Activated T-cell treated with anti-CD3 and anti-CD28 coated beads, Interleukin-2, amount 50 U/mL, for 72 hours (primary cell): ENCODE measurements at places on chromosomes 3 and 15. TPM values are rescaled to one million over a fixed set of nuclear protein-coding genes. Genes with fewer than 3 reads are reported as not detected.

Gene TNIK
- total RNA-seq: 43.2 TPM

DNA sequence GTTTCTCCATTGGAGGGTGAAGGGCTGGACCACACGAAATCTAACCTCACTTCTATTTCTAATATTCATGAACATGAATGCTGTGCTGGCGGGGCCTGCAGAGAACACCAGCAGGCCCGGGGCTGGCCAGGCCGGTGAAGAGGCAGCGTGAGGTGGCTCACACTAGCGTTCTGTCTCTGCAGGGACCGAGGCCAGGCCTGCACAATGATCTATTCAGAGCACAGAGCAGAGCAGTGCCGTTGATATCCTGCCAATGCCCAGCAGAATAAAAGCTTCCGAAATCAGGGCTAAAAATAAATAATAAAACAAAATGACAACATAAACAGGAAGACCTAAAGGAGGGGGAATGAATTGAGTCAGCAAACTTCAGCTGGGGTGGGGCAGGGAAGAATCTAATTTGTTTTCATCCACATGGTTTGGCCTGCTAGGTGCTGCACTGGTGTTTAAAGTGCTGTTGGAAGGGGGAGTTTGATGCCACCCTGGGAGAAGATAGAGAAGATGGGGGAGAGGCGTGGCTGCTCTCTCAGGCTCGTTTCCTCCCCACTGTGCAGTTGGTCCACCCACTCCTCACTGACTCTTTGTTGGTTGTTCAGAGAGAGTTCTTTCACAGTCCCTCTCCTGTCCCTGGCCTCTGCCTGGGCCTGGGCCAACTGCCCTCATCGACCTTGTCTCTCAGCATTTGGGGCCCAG, 837.1 kb downstream of the AGBL1 start:
- DNase-seq: no peak

Gene CKMT1A
- total RNA-seq: 1.0 TPM

DNA sequence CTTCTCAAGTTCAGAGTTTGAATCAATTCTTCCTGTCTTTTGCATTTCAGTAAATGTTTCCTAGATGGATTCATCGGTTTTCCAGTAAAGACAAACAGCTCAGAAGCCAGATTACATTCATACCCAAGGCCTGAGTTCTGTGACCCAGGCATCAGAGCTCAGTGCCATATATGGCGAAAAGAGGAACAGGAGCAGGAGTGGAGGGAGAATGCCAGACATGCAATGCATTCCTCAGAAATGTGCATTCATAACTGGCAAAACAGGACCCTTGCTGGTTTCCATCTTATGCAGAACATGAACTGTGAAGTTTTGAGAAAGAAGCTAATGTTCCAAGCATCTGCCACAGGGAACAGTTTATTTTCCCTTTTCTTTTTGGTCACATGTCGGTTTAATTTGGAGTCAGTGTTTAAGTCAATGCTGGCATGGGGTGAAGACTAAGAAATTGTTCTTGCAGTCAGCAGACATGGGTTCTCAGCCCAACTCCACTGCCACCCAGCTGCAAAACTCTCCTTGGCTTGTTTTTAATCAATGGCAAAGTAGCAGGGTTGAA, 116.5 kb downstream of the LPP start:
- DNase-seq: no peak

DNA sequence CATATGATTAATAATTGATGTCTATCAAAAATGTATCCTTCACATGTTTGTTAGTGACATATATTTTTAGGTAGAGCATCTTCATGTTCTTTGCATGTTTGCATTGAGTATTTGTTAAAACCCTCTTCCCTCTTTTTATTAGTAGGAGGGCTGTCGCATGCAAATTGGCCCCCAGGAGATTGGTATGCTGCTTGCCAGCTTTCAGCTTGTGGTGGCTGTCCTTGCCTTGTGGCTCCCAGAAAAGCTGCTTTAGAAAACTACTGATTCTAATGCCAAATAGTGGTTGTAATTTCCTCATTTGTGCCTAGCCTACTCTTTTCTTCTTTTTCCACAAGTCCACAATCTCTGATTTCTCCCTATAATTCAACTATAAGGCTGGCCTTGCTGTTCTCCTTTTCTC, 886.8 kb downstream of the VGLL3 start:
- no peak for DNase-seq

DNA sequence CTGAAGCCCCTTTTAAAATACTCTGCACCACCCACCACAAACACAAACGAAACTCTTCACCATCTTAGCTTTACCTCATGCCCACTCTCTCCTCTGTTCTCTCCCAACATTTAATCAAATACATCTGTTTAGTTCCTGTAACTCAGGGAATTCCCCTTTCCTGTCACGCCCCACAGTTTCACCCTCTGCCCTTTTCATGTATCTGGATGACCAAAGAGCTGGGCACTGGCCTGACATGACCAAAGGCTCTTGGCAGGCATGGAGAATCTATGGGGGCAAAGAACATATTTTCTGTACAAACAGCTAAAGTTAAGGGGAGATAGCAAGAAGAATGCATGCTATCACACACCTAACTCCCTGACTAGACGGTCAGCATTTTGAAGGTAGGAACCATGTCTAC, 270.0 kb downstream of the TBL1XR1 start:
- DNase-seq: no peak

Gene GPR149
- total RNA-seq: not detected

Gene SLC7A14
- total RNA-seq: not detected

DNA sequence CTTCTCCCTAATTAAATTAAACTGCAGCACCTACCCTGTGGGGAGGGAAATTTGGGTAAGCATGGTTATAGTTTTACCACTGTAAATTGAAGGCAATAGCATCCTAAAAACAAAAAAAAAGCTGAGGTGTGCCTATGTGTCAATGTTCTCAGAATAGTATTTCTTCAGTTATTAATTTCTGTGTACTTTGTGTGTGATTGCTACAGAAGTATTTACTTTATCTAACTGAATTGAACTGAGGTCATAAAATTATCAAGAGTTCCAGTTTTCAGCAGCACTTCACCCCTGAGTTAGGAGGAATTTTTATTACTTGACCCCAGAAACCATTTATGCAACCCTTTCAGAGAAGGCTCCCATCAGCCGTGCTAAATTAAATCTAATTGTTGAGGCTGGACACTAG, 333.6 kb upstream of the ALCAM start:
- DNase-seq: no peak

GRCh38 chr15:87269566-87269965, 987.0 kb downstream of the NTRK3 start:
- no peak for DNase-seq

DNA sequence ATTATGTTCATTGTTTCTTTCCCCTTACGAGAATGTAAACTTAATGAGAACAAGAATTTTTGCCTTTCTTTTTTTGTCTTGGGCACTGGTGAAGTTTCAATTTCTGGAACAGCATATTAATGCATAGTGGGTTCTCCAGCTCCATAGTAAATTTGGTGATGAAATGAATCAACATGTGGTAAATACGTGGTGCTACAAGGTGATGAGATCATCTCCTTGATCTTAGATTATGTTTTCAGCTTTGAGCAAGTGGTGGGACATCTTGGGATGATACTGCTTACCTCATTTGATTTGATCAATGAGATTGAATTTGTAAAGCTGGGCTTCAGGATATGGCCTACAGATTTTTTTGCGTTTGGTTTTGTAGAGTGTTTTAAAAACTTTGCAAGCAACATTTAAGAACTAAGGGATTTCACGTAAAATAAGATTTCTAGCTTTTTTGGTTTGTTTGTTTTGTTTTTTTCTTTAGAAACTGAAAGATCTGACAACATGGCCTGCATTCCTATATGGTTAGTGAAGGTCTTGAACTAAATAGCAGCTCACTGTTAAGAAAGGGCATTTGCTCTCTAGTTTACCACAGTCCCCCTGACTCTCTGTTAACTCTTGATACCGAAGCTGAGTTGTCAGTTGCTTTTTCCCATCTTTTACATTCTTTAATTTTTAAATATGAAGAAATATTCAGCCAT, 45.6 kb downstream of the FNDC3B start:
- no peak for DNase-seq

- DNase-seq: no peak
Measured at GRCh38 chr3:12195231-12195630, 36.5 kb upstream of the TIMP4 start.

- DNase-seq: no peak
Measured at GRCh38 chr3:152658977-152659720, 175.8 kb upstream of the P2RY1 start.

DNA sequence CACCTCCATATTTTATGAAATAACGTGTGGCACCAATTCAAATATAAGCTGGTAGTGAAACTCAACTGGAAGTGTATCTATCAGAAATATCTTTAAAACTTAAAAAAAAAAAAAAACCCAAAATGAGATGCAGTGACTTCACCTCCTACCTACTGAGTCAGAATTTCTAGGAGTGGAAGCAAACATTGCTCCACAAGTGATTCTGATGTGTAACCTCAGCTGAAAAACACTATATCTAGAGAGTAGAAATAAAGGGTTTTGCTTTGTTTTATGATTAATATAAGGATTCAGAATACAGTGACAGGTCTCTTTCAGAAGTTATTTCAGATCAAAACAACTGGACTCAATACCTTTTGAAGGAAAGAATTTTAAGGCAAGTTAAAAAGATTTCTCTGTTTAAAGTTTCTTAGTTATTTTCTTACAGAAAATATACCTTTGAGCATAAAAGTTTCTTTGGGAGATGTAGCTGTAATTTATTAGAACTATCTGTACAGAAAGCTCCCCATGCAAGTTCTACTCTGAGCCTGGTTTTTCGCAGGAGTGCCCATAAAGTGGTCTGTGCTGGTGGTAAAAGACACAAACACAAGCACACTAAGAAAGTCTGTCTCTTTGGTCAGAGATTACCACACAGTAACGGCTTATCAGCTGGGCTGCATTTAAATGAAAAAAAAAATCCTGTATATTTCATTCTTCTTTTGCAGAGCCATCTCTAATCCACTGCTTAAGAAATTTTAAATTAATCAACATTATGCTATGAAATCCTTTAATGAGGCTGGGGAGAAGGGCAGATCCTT, 59.9 kb upstream of the PPIB start:
- no peak for DNase-seq

GRCh38 chr3:14849638-14850230, 31.0 kb downstream of the FGD5 start:
- no peak for DNase-seq

- no peak for DNase-seq
Measured at GRCh38 chr15:42191610-42192346, 16.3 kb downstream of the VPS39 start.

Gene GHSR
- not detected for total RNA-seq

- DNase-seq: no peak
Measured at GRCh38 chr3:103613397-103614156, 1178.8 kb downstream of the ZPLD1 start.

- DNase-seq: no peak
Measured at GRCh38 chr3:142507241-142507640, 59.4 kb upstream of the XRN1 start.

DNA sequence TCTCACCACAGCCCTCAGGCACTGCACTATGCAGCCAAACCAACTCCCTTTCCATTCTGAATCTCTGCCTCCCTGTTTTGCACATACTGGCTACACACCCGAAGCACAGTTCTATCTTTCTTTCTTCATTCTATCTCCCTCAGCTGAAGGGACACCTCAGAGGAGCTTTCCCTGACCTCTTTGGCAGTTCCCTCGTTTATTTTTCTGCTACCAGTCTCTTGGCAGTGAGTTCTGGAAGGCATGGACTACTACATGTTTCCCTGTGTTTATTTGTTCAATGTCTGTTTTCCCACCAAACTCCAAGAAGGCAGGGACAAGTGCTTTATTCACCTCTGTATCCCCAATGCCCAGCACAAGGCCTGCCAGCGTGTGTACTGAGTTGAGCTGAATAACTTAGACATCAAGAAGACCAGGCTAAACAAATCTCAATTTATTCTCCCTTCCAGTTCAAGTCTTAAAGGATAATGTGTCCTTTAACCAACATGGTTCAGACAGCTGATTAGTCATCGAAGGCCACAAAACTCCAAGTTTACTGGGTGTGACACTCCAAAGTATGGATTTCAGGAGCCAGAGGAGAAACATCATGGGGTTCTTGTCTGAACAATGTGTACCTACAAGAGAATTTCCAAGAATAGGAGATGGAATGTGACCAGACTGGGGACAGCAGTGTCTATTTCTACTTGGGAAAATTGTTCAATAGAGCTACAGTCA, 260.1 kb upstream of the CTNNB1 start:
- DNase-seq: no peak

Gene CTXN2
- total RNA-seq: not detected

DNA sequence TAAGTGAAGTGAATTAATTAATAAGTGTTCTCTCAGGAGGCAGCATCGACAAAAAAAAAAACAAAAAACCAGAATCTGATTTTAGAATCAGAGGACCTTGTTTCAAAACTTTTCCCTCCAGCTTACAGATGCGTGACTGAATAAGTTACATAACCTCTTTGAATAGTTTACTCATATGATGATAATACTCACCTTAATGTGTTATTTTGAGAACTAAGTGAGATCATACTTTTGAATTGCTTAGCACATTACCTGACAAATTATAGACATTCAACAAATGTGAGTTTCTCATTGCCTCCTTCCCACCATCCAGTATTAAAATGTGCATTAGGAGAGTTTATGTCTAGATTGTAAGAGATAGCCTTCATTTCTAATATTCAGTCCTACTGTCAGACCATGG, 94.0 kb downstream of the SOX2 start:
- DNase-seq: no peak

DNA sequence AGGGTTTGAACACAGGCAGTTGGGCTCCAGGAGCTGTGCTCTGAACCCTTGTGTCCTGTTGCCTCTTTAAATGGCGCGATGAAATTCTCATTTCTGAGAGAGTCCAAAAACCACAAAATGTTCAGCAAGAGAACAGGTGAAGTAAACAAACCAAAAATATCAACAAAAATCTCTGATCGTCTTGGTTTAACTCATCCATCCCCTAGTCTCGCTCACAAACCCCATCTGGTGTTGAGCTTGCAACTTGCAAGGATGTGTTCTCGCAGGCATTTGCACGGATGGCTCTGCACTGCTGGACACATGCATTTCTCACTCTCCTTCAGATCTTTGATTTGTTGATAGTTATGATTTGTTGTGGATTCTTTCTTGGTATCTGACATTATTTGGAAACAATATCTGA, 31.1 kb downstream of the FAH start:
- no peak for DNase-seq

Gene GOLGA6L6
- not detected for total RNA-seq

DNA sequence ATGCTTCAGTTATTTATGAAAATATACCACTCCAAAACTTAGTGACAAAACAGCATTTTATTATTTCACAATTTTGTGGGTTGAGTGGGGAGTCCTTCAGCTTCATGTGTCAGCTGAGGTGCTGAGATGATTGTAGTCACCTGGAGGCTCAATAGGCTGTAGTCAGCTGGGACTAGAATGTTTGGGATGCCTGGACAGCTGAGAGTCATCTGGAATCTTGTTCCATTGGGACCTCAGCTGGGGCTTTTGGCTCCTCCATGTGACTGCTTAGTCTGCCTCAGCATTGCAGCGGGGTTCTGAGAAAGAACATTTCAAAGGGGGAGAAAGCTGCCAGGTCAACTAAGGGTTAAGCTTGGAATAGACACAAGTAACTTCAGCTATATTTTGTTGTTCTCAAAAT, 13.4 kb downstream of the STT3B start:
- DNase-seq: no peak
